Adipocyte (in vitro differentiated cells): ENCODE measurements at places on chromosomes 4 and X.
A peak's percentile ranks its signal among the peaks of the same experiment; 100 is the strongest.

- no peak for DNase-seq
Observed at GRCh38 chr4:5891563-5892322, 1.1 kb downstream of the CRMP1 start.

DNA sequence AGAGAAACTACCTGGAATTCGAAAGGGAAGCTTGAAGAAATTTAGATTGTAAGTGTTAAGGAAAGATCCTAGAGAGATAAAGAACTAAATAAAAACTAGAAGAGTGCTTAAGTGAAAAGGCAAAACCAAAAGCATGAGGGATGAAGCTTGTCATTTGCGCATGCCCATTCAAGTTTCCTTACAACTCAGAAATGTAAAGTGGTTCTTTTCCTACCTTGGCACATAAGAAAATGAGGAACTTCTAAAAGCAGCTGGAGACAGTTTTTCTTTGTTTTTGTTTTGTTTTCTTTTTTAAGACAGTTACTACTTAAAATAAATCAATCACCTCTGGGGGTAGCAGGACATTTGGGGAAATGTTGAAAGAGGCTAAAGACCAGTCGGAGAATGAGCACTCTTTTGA, 1304.4 kb upstream of the PCDH7 start:
- no peak for DNase-seq

DNA sequence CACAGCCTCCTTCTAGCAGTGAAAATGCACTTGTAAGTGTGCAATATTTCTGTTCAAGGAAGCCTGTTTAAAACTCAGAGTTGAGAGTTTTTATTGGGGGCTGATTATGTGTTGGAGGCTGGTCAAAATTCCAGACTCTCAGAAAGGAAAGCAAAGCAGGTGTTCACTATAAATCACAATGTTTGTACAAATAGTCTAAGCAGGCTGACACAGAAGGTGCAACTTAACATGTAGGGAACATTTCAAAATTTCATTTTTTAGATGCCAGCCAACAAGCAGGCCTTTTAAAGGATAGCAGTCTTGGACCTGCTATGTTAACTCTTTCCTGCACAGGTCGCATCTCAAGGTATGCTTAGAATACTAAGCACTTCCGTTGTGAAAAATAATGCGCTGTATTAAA, 112.3 kb upstream of the IL13RA1 start:
- no peak for DNase-seq

DNA sequence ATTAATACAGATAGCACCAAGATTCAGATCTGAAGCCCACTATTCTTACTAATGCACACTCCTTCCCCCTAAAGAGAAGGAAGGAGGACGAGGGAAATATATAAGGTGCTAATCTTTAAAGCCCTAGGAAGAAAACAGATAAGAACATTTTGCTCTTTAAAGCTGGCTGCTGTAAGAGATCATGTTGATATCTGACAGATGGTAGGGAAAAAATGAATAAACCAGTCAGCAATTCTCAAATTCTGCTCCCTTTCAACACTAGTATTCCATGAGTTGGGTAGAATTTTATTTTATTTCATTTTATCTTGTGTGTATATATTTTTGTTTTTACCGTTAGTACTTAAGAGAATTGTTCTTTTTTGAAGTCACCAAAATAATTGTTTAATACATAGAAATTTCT, 19.2 kb downstream of the OTC start:
- DNase-seq, result no peak

DNA sequence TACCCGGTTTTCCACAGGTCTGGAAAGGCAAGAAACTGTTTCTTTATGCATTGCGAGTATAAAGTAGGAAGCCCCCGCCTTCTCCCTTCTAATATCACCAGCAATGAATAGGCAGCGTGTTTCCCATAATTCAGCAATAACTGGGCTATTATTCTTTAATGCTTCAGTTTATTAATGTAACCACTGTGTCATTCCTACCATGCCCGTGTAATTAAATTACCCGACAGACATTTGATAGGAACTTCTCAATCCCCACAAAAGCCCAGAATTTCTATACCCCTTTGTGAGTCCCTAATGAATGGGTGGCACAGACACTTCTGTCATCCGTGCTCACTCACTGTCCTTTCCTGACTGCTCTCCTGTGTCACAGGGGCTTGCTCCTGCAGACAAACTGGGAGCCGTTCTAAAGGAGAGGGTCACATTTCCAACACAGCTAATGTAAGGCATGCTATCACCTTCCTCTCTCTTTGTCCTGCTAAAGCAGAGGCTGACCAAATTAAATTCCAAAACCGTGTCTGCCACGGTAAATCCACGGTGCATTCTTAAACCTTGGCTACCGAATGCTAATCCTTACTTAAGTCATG, 108.5 kb upstream of the MID1 start:
- no peak for DNase-seq

GRCh38 chrX:43527801-43528200, 128.3 kb upstream of the MAOA start:
- no peak for DNase-seq

- no peak for DNase-seq
Observed at GRCh38 chr4:153794006-153794405, 5.1 kb upstream of the SFRP2 start.

DNA sequence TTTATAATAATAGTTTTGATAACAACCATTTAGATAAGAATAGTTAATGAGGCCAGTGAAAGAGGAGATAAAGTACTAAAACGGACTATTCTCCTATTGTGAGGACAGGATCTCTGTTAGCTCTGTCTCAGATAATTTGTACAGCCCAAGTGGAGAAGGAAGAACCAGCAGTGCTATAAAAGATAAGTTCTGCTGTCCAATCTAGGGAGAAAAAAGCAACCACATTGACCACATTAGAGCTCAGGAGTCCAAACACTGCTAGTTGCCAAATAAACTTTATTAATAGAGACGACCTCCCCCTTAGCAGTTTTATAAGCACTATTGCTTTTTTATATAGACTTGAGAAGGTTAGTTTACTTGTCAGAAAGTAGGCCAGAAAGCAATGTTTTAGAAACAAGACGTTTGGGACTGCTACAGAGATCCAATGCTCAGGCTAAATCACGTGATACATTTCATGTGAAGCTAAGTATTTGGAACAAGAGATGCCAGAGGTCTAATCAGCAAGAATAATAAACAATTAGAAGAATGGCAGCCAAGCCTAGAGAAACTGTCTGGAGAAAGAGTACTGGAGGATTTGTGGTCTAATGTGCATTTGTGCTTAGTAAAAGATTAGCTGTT, 15.9 kb downstream of the IL15 start:
- DNase-seq, result peak; percentile 90

- no peak for DNase-seq
Observed at GRCh38 chrX:69113723-69114122, 51.5 kb downstream of the PJA1 start.

DNA sequence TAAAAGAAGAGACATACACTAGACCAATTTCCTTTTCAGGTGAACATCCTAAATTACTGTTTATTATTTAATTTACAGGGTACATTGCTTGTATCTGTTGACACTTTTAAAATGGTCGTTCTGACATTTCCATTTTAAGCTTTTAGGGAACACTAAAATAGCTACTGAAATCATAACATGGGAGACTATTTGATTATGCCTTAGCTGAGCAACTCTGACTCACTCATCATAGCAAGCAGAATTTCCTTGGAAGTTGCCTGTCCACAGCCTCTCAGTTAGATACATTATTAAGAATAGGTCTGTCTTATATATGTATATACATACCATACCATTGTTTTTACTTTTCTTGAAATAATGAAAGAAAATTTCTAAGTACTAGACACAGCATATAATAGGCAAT, 22.0 kb downstream of the GUCY1B1 start:
- DNase-seq, result no peak

- DNase-seq, result no peak
Observed at GRCh38 chrX:119880076-119880475, 8.4 kb downstream of the NDUFA1 start.

- peak; percentile 90 for DNase-seq
Observed at GRCh38 chr4:152106113-152106763, 345.4 kb upstream of the GATB start.

GRCh38 chr4:35175894-35176293, 1068.4 kb downstream of the ARAP2 start:
- DNase-seq, result no peak

DNA sequence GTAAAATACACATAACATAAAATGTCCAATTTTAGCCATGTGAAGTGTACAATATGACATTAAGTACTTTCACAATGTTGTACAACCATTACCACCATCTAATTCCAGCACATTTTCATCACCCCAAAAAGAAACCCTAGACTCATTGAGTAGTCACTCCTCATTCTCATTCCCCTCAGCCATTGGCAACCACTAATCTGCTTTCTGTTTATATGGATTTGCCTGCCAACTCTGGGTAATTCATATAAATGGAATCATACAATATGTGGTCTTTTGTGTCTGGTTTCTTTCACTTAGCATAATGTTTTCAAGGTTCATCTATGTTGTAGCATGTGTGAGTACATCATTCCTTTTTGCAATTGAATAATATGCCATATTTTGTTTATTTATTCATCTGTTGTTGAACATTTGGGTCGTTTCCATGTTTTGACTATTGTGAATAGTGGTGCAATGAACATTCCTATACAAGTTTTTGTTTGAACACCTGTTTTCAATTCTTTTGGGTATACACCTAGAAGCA, 43.0 kb downstream of the EIF2S3 start:
- peak; percentile 86 for DNase-seq

- DNase-seq, result peak; percentile 85
Observed at GRCh38 chr4:71713611-71714203, 70.2 kb downstream of the GC start.

GRCh38 chr4:156547439-156547838, 424.2 kb downstream of the PDGFC start:
- peak; percentile 82 for DNase-seq

GRCh38 chr4:3387154-3387942, 54.4 kb upstream of the HGFAC start:
- DNase-seq, result no peak

DNA sequence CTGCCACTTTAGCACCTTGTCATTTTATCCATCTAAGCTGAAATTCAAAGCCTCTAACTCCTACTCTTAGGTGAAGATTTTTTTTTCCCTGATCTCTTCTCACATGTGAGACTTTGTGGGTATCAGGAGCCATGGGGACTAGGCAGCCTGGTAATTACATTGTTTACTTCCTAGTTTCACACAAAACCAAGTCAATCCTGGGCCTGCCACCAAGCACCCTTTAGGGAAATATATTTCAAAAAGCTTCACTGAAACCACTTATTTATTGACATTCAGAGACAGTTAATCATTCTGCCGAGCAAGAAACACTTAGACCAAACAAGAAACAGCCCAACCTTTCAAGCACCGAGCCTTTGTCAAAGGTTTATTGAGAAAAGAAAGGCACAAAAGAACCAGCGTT, 200.0 kb downstream of the RELL1 start:
- no peak for DNase-seq

GRCh38 chr4:34202154-34202553, 2042.2 kb downstream of the ARAP2 start:
- DNase-seq, result no peak

DNA sequence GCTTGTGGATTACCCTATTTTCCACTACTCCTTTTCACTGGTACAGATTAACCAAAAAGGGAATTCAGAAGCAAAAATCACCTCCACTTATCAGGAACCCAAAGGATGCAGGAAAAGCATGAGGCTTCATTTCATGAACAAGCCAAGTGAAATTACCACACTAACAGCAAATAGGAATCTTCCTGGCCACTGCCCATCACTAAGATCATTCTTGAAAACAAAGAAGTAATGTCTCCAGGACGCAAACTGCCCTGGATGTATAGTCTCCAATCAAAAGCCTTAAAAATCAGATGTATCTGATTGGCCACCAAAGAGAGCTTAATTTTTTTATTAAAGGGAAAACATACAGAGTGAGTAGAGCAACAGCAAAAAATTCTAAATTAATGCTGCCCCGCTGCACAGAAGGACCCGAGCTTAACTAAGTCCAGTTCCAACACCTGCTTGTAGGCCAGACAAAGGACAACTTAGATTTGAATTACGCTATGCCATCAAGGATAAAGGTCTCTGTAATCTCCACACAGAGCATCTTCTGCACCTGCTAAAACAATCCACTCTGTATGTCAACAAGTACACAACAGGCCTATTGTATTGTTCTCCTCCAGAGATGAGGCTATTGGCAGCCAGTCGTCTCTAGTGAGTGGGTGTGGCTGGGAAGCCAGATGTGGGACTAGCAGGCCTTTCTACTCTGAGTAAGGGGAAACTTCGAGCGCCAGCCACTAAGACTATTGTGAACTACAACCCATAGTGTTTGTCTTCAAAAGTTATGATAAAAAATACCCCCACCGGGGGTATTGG, 12.4 kb downstream of the ZDHHC9 start:
- DNase-seq, result no peak

- peak; percentile 29 for DNase-seq
Observed at GRCh38 chr4:139540632-139541031, 15.4 kb downstream of the SETD7 start.

DNA sequence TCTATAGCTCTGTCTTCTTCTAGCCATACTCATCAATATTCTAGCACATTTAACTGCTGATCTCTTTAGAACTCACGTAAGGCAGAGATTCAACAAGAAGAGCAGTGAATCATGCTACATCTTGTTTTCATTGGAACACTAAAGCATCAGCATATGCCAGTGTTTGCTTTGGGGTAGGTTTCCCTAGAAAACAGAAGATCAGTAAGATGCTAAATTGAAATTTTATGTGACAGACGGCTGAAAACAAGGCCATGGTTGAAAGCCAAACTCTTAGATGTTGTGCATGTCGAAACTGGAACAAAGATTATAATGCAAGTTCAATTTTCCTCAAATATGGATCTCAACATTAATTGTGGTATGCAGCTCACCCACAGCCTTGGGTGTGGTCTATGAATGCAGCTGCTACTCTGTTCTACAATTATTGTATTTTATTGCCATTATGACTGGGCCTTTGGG, 107.6 kb downstream of the PDLIM5 start:
- peak; percentile 84 for DNase-seq

- no peak for DNase-seq
Observed at GRCh38 chr4:141142423-141142822, 9.2 kb upstream of the RNF150 start.

DNA sequence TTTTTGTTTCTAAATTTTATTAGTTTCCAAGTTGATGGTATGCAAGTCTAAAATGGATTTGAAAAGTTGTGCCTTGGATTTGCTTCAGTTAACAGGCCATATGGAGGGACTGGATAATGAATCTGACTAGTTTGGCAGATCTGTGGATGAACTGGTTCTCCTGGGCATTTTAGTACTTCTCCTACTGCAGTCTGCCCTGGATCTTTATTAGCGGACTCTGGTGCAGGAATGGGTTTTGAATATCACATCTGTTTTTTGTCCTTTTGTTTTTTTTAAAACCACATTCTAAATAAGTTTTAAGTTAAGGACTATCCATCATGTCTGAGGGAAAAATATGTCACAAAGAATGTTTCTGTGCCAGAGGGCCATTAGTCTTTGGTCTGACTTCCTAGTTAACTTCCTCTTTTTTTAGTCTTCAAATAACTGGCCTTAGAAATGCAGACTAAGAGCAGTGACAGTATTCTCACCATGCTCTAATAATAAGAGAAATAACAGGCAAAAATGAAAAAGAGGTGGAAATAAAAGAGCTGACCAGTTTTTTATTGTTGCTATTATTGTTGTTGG, 13.9 kb upstream of the DCK start:
- no peak for DNase-seq

GRCh38 chr4:128574706-128575105, 234.8 kb upstream of the JADE1 start:
- no peak for DNase-seq

- DNase-seq, result peak; percentile 91
Observed at GRCh38 chr4:72701987-72702819, 133.2 kb upstream of the ADAMTS3 start.
